ENCODE measurements at places on chromosomes 16 and 17.

GRCh38 chr16:6771956-6772355 lies 560.7 kb upstream of the RBFOX1 start:
- DNase-seq = no peak

DNA sequence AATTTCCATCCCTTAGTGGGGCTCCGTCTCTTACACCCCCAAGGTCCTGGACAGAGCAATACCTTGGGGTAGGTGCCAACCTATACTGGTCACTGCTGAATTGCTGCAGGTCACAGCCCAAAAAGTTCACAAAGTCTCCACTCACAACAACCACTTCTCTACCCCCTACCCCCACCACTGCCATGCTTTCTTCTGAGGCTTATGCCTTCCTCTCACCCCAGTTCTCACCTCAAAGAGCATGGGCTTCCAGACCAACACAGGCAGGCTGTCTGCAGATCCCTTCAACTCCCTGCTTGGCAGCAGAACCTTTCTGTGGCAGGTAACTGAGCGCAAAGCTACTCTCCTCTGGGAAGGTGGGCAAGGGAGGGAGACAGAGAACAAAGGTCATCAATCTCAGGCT lies 35.5 kb downstream of the C16orf78 start:
- DNase-seq = no peak

- no peak for DNase-seq
Measured at GRCh38 chr17:79085154-79085920, 10.7 kb downstream of the ENGASE start.

GRCh38 chr17:79781736-79782575 lies 4.0 kb downstream of the CBX2 start:
- no peak for DNase-seq

GRCh38 chr17:77746896-77747554 lies 211.5 kb upstream of the TNRC6C start:
- DNase-seq = no peak

GRCh38 chr16:6571044-6571443 lies 761.6 kb upstream of the RBFOX1 start:
- peak; percentile 22 for DNase-seq

GRCh38 chr17:44831371-44831770 lies 1.3 kb upstream of the GJC1 start:
- DNase-seq = peak; percentile 31

DNA sequence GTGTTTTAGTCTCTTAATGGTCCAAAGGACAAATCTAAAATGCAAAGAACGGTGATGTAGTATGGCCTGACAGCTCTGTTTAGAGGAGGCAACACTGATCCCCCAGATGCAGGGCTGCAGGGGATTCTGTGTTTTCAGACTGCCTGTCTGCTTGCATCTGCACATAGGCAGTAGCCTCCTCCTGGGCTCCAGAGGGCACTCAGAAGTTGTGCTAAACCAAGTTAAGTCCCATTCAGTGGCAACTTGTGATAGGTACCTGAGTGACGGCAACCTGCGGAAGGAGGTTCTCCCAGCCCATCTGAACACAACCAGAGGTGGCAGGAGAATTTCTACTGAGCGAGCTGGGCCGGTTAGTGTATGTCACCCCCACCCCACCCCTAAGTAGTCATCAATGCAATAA lies 9.9 kb downstream of the HAS3 start:
- no peak for DNase-seq

GRCh38 chr17:63665527-63666214 lies 34.3 kb downstream of the LIMD2 start:
- DNase-seq = no peak

DNA sequence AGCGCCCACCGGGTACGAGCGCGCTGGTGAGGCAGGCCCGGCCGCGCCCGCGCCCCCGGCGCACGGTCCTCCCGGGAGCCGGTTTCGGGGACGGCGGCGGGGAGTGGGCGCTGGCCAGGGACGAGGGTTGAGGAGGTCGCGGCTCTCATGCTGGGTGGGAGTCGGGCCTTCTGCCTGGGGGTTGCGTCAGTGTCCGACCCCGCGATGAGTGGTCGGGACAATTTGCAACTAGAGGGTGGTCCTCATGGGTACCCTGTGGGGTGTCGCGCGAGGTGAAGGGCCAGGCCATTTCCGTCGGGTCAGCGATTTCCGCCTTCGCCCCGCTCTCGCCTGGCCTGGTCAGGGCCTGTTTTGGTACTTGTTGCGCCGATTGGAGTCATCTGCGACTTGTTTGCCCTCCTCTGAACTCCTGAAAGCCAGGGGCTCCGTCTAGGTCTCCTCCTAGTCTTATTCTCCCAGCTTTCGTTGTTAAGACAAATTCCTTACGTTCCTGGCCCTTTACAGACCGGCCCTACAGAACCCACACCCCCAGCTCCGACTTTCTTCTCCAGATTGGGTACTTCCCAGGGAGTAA lies 14.9 kb downstream of the NAA60 start:
- DNase-seq = peak; percentile 79

DNA sequence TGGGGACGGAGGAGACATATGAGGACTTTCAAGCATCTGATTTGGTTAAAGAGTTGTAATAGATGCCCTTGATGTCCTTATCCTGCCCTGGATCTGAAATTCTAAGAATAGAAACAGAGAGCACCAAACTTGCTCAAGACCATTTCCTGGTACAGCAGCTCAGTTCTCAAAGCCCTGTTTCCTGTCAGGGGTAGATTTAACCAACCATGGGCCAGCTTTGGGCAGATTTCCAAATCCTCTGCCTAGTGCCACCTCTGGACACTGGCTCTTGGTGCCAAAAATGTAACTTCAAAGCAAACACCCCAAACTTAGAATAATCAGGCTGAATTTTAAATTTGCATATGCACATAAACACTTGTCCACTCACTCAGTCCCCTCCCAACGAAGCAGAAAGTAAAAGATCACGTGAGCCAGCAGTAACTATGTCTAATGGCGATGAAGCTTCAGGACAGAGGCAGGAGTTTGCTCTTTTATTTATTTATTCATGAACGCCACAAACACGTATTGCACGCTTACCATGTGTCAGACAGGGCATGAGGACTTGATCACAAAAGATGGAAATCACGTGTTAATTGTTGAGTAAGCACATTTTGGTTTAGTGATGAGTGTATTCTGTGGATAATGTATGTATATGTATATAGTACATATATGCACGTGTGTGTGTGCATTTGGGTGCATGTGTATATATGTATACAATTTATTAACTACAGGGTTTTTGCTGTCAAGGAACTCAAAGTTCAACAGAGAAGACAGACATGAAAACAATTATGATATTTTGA lies 23.1 kb upstream of the SDK2 start:
- no peak for DNase-seq

DNA sequence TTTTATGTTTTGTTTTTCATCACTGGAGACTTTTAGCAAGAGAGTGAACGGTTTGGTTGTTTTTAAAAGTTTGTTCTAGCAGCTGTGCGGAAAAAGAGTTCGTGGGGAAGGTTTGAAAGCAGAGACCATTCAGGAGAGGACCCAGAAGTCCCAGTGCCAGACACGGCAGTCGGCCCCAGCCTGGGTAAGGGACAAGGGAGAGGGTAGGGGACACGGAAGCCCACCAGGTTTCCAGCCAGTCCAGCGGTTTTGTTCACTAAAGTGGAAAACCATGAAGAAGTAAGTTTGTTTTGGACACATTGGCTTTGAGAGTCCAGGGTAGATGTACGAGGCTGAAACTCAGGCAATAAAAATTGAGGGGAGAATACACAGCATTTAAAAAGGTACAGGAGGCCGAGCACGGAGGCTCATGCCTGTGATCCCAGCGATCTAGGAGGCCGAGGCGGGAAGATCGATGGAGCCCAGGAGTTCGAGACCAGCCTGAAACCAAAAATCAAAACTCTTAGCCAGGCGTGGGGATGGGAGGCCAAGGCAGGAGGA lies 56.8 kb upstream of the RPH3AL start:
- DNase-seq = no peak

DNA sequence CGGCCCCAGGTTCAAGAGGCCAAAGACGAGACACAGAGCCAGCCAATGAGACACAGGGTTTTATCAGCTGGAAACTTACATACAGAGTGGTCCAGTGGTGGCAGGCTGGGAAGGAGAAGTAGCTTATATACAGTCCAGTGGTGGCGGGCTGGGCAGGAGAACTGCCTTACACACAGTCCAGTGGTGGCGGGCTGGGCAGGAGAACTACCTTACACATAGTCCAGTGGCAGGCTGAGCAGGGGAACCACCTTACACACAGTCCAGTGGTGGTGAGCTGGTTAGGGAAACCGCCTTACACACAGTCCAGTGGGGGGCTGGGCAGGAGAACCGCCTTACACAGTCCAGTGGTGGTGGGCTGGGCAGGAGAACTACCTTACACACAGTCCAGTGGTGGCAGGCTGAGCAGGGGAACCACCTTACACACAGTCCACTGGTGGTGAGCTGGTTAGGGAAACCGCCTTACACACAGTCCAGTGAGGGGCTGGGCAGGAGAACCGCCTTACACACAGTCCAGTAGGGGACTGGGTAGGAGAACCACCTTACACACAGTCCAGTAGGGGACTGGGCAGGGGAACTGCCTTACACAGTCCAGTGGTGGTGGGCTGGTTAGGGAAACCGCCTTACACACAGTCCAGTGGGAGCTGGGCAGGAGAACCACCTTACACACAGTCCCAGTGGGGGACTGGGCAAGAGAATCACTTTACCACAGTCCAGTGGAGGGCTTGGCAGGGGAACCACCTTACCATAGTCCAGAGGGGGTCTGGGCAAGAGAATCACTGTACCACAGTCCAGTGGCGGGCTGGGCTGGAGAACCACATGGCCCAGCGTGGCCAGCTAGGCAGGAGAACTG lies 90.9 kb downstream of the GAS7 start:
- DNase-seq = no peak

Measured in GM23338 (cell line).